ENCODE measurements at places on chromosomes 7 and 10.

DNA sequence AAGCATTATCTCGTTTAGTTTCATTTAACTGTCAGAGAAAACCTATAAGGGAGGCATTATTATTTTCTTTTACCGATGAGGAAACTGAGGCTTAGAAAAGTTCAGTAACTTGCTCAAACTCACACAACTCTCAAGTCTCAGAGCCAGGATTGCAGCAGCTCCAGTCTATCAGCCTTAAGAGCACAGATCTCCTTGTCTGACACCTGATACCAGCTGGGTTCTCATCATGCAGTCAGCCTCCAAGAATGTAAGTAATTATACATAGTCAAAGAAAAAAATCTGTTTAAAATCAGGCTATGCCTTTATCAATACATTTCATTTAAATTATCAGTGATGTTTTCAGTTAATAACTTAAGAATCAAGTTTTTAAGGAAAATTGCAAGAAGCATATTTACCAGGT, 236.6 kb upstream of the TCF7L2 start:
- no peak for DNase-seq

DNA sequence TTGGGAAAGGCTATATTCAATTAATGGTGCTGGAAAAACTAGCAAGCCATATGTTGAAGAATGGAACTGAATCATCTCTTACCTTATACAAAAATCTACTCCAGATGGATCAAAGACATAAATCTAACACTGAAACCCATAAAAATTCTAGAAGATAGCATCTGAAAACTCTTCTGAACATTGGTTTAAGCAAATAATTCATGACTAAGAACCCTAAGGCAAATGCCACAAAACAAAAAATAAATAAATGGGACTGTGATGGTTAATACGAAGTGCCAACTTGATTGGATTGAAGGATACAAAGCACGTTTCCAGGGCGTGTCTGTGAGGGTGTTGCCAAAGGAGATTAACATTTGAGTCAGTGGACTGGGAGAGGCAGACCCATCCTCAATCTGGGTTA, 1130.0 kb downstream of the DNAJB9 start:
- no peak for DNase-seq

- no peak for DNase-seq
These were observed 97.7 kb upstream of the EGFR start for GRCh38 chr7:54921116-54921515.

GRCh38 chr10:8129438-8129837, 75.0 kb downstream of the GATA3 start:
- DNase-seq, result no peak

Measured in nephron progenitor cell (in vitro differentiated cells).